ENCODE measurements at places on chromosomes 4 and X.

- DNase-seq: no peak
Observed at GRCh38 chr4:77636902-77637301, 31.3 kb downstream of the CXCL13 start.

DNA sequence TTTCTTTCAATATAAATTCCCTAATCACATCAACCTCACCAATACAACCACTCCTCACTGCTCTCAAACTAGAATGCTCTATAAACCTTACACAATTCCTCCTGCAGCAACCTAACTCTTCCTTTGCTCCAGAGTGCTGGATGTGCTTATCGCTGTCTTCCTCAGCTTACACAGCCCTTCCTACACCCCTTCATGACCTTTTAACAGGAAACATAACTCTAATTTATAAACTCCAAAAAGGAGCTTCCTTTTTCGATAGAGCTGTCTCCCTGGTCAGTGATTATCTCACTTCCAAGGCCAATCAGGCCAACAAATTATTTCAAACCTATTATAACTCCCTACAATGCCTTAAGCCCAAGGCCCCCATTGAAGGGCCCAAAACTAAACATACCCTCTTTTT is 78.8 kb downstream of the COQ2 start:
- DNase-seq: no peak

GRCh38 chr4:28772066-28772465 is 1911.4 kb downstream of the STIM2 start:
- no peak for DNase-seq

- DNase-seq: no peak
Observed at GRCh38 chr4:157358851-157359250, 138.3 kb downstream of the GRIA2 start.

DNA sequence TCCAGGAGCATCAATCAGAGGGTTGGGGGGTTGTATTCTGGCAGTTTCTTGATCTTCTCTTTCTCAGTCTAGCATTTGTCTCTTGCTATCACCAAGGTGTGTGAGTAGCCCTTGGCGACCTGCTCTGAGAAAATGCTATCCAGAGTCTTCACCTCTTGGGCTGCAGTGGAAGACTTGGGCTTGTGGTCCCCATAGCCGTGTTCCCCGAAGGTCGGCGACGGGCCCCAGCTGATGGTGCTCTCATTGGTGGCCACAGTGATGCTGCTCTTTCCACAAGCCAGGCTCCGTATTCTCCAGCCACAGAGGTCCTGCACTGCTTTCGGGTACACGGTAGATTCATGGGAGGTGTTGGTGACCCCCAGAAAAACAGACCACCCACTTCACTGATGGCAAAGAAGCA is 25.9 kb upstream of the ETNPPL start:
- no peak for DNase-seq

- DNase-seq: no peak
Observed at GRCh38 chr4:185836241-185837084, 24.5 kb upstream of the SORBS2 start.

- no peak for DNase-seq
Observed at GRCh38 chrX:129161108-129161507, 362.2 kb downstream of the SMARCA1 start.

- DNase-seq: no peak
Observed at GRCh38 chr4:6178757-6179156, 21.6 kb downstream of the JAKMIP1 start.

GRCh38 chrX:112818114-112819007 is 22.3 kb downstream of the AMOT start:
- no peak for DNase-seq

GRCh38 chrX:13298836-13299235 is 21.0 kb downstream of the ATXN3L start:
- DNase-seq: no peak

GRCh38 chr4:177008071-177008835 is 215.5 kb upstream of the VEGFC start:
- DNase-seq: no peak

DNA sequence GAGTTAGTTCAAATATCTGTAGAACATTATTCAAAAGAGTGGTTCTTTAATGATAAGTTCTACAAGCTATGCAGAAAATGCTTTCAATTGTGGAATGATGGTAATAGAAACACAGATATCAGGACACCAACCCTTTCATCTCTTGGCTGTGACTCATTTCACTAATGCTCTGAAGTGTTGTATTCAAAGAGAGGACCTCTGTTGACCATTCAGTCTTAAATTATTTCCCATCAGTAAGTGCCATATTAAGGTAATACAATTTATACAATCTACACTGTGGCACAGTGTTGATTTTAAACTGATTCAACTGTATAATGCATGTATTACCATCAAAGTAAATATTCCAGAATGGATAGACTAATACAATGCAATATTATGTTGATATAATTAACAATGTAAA is 289.0 kb upstream of the ADGRL3 start:
- no peak for DNase-seq

DNA sequence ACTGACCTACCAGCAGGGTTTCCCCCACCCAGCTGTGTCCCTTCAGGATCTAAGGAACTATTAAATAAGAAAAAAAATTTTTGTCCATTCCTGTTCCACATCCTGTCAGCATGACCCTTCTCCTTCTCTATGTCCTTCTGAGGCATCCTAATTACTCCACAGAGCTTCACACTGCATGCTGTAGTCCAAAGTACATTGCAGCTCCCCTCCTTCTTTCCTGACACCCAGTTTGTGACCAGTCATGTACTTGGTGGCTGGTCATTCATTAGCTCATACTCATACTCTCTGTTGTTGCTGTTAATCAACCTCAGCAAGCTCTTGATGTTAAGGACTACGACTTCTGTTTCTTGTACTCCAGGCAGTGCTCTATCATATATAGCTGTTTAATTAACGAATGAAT is 2.4 kb upstream of the EGF start:
- DNase-seq: no peak

GRCh38 chr4:53928825-53929224 is 135.6 kb downstream of the CHIC2 start:
- DNase-seq: no peak

DNA sequence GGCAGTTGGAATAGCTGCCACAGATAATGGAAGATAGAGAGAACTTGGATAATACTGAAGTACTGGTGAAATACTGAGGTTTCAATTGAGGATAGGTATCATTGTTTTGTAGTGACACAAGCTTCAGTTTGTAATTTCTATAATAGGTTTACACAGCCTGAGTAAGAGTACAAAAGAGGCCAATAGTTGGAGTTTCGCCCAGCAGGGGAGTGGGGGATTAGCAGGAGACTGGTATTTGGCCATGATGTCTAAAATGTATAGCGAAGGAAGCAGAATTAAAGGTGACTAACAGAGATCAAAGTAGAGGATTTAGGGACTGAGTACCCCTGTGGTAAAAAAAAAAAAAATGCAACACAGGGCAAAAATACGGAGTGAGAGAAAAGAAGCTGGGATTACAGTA is 129.5 kb downstream of the KCTD8 start:
- DNase-seq: no peak

DNA sequence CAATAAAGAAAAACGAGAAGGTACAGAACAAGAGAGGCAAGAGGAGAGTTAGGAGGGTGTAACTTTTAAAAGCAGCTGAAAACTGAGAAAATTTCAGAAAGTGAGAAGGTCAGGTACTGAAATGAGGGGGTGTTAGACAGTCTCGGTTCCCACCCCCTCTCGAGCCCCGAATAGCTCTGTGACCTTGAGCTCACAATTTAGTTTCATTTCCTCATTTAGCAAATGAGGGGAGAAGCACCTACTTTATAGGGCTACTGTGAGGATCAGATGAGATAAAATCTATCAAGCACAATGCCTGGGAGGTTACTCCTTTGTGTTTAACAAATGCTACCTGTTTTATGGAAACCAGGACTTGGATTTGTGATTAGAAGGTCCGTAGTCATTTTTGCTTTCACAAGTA is 4.9 kb downstream of the UGT8 start:
- no peak for DNase-seq

GRCh38 chr4:1927675-1928074 is 56.5 kb downstream of the NSD2 start:
- no peak for DNase-seq

DNA sequence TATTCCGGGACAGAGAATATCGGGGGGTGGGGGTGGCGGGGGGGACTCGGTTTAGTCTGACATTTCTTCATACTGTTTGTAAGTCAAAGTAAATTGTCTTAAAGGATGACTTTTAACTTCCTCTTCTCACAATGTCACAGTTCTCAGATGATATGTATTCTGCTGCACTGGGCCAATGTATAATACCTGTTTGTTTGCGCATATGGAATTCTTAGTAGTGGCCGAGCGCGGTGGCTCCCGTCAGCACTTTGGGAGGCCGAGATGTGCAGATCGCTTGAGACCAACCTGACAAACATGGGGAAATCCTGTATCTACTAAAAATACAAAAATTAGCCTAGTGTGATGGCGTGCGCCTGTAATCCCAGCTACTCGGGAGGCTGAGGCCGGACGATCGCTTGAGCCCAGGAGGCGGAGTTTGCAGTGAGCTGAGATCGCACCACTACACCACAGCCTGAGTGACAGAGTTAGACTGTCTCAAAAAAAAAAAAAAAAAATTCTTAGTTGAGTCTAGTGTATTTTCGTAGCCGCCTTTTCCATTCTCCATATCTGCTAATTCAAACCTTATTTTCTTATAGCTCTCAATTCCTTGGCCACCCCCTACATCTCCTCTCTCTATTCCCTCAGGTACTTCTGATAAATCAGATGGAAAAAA is 851 bp downstream of the POLR2B start:
- DNase-seq: no peak

- DNase-seq: no peak
Observed at GRCh38 chrX:17024886-17025285, 78.4 kb downstream of the REPS2 start.

DNA sequence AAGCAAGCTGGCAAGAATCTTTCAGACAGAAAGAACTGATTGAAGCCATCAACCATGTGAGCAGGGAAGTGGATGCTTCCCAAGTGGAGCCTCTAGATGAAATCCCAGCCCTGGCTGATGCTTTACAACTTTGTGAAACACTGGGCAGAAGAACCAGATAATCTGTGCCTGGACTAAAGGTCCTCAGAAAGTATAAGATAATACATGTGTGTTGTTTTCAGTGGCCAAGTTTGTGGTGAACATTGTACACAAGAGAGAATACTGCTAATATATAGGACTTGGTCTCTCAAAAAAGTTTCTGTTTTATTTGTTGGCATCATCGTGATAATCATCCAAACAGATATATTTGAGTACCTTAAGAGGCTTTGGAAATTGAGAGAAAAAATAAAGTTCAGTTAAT is 1367.8 kb upstream of the IGFBP7 start:
- no peak for DNase-seq

GRCh38 chr4:173835903-173836302 is 305.9 kb upstream of the HAND2 start:
- peak; percentile 17 for DNase-seq

DNA sequence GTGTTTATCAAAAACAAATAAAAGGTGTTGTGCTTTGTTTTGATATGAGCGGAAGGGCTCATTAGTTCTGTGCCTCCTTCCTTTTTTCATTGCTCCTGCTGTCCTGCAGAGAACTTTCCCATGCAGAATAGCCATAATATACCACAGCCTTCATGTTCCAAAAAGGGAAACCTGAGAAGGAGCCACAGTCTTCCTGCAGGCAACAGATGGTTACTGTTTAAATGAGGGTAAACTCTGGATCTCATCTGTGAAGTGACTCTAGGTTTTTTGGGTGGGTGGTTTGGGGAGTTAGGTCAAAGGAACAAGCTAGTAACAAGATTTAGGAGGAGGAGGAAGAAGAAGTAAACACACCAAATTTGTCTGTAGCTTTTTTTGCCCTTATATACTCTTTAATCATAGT is 131.8 kb downstream of the BMPR1B start:
- no peak for DNase-seq

GRCh38 chr4:88247148-88247547 is 37.2 kb downstream of the PPM1K start:
- DNase-seq: no peak

DNA sequence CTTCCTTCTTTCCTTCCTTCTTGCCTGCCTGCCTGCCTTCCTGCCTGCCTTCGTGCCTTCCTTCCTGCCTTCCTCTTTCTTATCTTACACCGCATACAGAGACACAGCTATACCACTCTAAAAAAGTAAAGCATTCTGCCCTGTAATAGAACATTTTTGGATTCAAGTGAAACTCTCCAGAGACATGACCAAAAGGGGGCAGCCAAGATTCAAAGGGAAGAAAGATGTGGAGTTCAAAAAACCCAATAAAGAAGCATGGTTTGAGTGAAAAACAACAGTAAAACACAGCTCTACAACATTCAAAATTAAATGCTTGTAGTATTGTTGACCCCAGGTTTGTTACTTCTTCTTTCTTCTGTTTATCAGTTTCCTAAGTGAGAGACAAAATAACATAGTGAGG is 914.9 kb upstream of the PCDH7 start:
- no peak for DNase-seq

- no peak for DNase-seq
Observed at GRCh38 chr4:95272036-95272435, 276.7 kb downstream of the UNC5C start.

GRCh38 chr4:132642016-132642817 is 506.9 kb upstream of the PCDH10 start:
- peak; percentile 2 for DNase-seq

GRCh38 chr4:60944060-60944459 is 256.1 kb upstream of the ADGRL3 start:
- DNase-seq: no peak
